Epithelial cell of esophagus (primary cell): ENCODE measurements at places on chromosomes 12 and 14.
A peak's percentile ranks its signal among the peaks of the same experiment; 100 is the strongest.

DNA sequence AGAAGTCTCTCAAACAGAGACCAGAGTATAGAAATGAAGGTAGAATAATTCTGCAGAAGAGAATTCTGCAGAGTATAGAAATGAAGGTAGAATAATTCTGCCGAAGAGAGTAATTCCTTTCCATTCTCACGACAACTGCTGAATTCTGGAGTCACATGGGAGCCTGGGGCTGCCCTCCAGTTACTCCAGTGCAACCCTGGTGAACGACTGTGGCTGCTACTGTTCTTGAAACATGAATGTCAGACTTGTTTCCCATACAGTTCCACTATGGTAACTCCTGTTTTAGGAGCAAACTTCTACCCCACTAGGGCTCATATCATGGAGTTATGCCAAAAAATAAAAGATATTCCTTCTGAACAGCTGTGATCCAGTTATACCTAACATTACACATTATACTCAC lies 164.4 kb downstream of the KICS2 start:
- DNase-seq, result no peak

GRCh38 chr14:100052819-100053218 lies 12.4 kb upstream of the EVL start:
- no peak for DNase-seq

DNA sequence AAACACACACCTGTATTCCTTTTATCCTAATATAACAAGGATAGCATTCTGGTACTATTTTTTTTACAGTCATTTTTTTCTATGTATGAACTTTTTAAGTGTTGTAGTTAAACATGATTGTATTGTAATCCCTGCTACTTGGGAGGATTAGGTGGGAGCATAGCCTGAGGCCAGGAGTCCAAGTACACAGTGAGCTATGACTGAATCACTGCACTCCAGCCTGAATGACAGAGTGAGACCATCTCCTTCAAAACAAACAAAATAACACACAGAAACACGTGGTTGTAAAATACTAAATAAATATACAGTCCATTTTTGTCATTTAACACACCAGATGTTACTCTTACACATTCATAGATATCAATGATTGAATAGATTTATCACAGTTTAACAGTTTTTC lies 56.9 kb downstream of the MAP4K5 start:
- DNase-seq, result peak; percentile 69

DNA sequence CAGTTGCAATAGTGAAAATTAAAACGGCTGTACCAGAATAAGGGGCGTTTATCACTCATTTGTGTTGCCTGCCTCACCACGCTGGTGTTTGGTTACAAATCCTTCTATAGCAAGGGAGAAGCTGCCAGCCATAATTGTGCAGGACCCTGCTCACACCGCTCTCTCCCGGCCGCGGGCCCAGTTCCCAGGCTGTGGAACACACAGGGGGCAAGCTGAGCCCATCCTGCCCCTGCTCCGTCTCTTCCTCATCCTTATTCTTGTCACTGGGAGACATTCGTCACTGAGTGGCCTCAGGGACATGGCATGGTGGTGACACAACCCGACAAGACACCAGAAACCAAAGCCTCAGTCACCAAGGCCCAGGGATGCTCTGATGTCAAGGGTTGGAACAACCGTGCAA lies 116.3 kb upstream of the FKBP4 start:
- no peak for DNase-seq

DNA sequence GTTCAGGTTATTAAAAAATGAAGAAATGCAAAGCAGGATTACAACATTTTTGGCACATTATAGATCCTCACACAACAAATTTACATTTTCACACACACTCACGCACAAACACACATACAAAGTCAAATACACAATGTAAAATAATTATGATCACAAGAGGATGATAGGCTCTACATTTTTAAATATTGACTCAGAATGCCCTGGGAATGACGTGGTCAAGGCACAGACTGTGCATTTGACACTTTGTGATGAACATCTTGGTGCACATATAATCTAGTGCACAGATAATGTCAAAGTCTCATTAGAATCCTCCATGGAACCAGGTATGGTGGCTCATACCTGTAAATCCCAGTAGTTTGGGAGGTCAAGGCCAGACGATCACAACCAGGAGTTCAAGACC lies 49.4 kb downstream of the DPF3 start:
- DNase-seq, result peak; percentile 13

GRCh38 chr14:71086567-71086966 lies 179.3 kb downstream of the PCNX1 start:
- no peak for DNase-seq

DNA sequence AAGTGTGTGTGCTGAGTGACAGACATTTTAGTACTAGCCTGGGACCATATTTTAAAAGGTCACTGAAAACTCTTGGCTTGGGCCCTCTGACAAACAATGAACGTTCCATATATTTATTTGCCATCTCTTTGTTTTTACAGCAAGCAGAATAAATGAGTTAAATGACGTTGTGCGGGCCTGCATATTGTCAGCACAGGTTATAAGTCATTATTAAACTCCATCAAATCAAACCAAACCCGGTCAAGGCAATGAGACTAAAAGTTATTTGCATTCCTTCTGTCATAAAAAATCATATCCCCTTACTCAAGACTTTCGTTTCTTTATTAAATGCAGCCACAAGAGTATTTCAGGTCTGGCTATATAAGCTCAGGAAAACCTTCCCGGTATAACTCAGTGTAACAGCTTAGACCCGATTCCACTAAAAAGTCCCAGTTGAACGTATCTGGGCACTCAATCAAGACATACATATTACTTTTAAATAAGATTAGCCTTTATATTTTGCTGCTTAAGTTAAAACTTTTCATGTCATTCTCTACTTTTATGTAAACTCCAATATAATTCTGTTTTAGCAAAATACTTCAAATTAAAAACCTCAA lies 84.9 kb downstream of the DICER1 start:
- DNase-seq, result no peak

DNA sequence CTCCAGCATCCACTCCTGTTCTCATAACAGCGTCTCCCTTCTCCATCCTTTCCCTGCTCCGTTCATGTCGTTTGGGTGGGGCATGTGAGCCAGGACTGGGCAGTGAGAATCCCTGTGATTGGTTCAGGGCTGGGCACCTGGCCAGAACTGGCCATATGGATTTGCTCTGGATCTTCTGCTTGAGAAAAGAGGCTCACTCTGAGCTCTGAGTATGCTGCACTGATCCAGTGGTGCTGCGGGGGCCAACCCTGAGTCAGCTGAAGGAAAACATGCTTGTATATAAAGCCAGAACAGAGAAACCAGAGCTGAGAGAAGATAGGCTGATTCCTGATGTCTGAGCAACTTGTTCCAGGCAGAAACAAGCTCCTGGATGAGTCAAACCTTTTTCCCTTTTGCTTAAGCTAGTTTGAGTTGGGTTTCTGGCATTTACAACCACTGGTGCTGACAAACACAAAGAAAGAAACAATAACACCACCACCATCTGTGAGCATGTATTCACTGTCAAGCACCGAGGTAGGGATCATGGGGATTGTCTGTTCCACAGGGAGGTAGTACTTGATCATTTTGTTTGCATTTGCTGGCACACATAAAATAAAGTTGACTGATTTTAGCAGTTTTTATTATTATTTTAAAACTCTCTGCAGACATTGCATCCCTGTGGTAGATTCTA lies 14.0 kb upstream of the HPD start:
- DNase-seq, result peak; percentile 95

DNA sequence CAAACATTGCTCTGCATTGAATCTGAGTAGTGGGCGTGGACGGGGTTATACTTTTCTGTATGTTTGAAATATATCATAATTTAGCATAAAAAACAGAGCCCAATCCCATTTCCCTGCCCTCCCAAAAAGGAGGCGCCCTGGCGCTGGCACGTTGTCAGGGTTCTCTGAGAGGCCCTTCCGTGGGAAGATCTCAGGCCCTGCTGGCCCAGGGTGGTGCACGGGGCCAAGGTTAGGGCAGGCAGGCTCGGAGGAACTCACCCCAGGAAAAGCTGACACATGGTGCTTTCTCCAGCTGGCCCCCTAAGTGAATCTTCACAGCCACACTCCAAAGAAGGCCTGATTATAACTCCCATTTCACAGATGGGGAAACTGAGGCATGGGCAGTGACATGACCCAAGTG lies 17.2 kb downstream of the DIO3 start:
- DNase-seq, result no peak

GRCh38 chr12:52906191-52906601 lies 1.3 kb upstream of the KRT8 start:
- peak; percentile 95 for DNase-seq

GRCh38 chr12:13088496-13088895 lies 15.0 kb downstream of the GSG1 start:
- DNase-seq, result no peak

GRCh38 chr14:22872833-22873520 lies 1.4 kb downstream of the LRP10 start:
- no peak for DNase-seq

DNA sequence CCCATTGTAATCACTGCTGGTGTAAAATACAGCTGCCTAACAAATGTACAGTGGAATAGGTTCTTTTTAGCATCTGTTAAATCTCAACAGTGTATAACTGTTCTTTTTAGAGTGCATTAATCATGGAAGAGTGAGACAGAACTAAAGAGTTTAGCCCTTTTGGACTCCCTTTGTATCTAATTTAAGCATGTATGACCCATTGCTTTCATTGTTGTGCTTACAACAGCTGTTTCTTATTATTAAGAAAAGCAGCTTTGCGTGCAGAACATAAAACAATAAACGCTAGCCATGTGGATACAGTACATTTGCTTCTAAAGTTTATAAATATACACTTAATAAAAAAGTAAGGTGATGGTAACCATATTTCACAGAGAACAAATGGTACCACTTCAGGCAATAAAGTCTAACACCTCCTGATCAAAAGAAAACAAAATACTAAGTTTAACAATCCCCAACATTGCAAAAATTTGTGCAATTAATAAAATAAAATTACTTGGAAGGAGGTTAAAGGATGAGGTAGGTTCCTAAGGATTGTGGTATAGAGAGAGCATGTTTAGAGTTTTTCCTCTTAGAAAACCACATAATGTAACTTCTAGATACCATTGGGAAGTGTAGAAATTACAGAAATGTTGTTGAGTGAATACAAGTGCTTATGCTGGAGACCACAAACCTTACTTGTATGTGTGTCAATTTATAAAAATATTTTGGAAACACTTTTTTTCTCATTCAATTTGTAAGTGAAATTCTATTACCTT lies 448.7 kb downstream of the SLC6A15 start:
- DNase-seq, result no peak

- no peak for DNase-seq
These were observed 379.9 kb upstream of the PDE3A start for GRCh38 chr12:19988459-19988873.

GRCh38 chr12:117724543-117724942 lies 244.2 kb downstream of the KSR2 start:
- no peak for DNase-seq
